M059J (cell line): ENCODE measurements at places on chromosomes 2 and 18.

- peak; percentile 7 for DNase-seq
Observed at GRCh38 chr2:236265675-236266074, 1.5 kb upstream of the ASB18 start.

- no peak for DNase-seq
Observed at GRCh38 chr2:60267122-60267521, 286.3 kb downstream of the BCL11A start.

DNA sequence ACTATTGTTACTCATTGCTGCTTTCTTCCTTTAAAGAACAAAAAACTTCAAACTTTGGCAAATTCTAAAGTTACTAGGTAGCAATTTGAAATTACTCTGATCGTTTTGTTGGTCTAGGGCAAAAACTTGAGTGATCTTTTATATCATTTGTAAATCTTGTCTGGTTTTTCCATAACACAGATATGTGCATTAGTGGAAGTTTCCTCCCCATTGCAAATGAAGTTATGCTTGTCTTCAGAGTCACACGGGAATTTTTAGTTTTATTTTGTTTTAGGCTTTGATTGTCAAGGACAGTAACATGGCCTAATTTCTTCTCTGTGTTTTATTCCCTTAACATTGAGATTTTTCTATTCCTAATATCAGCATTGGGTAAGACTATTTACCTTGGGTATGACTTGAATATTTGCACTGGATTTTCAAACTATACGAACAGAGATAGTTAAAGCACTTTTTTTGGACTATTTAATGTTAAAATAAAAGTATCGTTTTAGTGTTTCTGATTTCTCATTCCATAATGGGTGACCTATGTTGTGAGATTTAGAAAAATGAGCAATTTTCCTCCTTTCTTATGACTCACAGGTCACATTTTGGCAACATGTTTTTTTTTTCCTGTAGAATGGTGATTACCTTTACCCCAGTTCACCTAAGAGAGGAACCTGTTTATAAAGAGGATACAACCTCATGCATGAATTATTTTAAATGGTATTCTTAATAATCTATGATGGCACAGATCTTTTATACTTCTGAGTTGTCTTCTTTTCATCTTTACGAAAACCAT is 65.0 kb downstream of the BABAM2 start:
- DNase-seq: peak; percentile 51

DNA sequence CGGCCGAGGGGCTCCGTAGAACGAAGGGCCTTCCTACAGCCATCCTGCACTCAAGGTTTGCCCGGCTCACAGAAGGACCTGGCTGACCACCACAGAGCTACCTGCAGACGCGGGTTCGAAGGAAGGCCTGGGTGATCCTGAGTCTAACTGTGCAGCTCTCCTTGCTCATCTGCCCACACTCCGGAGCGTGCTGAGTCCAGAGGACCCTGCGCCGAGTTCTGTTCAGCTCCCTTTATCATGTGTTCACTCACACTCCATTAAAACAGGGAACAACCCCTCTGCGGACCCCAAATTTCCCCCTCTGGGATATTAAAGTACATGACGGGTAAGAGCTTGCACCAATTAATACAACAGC is 138.3 kb downstream of the PXDN start:
- no peak for DNase-seq

DNA sequence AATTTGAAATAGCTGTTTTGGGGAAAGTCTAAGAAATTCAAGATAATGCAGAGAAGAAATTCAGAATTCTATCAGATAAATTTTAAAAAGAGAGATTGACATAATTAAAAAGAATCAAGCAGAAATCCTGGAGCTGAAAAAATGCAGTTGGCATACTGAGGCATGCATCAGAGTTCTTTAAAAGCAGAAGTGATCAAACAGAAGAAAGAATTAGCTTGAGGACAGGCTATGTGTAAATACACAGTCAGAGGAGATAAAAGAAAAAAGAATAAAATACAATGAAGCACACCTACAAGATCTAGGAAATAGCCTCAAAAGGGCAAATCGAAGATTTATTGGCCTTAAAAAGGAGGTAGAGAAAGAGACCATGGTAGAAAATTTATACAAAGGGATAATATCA is 57.1 kb downstream of the CYTIP start:
- no peak for DNase-seq

DNA sequence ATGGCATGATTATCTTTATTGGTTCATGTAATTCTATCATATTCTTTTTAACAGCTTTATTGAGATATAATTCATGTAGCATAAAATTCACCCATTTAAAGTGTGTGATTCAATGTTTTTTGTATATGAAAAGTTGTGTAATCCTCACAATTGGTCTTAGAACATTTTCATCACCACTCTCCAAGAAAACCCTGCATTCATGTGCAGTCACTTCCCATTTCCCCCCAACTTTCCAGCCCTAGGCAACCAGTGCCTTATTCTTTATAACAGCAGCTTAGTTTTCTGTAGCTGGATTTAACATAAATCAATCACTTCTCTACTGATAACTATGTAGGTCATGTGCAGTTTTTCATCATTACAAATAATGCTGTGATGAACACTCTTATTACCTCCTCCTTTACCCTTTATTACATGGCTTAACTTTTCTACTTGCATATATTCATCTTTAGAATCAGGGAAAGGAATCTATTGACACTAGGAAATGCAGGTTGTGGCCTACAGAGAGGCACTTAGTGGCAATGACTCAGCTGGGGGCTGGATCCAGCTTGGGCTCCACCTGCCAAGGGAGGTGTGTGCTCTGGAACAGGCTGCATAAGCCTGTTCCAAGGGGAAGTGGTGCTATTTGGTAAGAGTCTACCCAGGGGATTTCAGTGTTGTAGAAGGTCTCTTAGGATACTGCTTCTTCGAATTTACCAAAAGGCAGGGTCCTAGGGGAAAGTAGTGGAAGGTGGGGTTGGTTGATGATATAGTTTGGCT is 89.1 kb downstream of the ETAA1 start:
- DNase-seq: peak; percentile 66

GRCh38 chr2:38323623-38324022 is 53.5 kb downstream of the ATL2 start:
- DNase-seq: no peak
